ENCODE measurements at places on chromosomes 5 and 9.

DNA sequence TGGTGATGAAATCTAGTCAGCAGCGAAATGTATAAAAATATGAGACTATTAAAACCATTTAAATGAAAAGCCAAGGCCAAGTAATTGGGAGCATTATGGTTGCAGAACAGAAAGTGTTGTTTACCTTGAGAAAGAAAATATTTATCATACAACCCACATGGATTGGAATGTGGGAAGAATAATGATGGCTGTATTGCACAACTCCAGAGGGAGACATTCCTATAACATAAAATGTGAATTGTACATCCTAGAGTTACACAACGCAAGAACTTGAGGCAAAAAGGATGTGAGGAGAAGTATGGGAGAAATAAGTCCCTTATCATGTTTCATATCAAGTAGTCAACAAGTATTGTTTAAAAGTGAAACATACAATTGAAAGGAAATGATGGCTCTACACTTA, 1014.0 kb upstream of the SEMA6A start:
- no peak for DNase-seq

DNA sequence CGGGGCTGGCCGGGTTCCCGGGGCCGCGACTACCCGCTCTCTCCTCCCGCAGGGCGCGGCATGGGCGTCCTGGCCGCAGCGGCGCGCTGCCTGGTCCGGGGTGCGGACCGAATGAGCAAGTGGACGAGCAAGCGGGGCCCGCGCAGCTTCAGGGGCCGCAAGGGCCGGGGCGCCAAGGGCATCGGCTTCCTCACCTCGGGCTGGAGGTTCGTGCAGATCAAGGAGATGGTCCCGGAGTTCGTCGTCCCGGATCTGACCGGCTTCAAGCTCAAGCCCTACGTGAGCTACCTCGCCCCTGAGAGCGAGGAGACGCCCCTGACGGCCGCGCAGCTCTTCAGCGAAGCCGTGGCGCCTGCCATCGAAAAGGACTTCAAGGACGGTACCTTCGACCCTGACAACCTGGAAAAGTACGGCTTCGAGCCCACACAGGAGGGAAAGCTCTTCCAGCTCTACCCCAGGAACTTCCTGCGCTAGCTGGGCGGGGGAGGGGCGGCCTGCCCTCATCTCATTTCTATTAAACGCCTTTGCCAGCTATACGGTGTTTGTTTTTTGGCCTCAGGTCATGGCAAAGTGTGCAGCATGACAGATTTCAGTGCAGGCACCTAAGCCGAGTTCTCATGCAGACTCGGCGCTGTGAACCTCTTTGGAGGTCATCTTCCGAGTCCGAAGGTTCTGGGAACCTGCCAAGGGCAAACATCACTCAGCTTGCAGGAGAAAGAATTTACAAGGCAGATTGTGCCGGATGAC, 516 bp downstream of the MRPL41 start:
- DNase-seq, result peak; percentile 6

- no peak for DNase-seq
Measured at GRCh38 chr5:106167766-106168165, 1503.0 kb downstream of the EFNA5 start.

DNA sequence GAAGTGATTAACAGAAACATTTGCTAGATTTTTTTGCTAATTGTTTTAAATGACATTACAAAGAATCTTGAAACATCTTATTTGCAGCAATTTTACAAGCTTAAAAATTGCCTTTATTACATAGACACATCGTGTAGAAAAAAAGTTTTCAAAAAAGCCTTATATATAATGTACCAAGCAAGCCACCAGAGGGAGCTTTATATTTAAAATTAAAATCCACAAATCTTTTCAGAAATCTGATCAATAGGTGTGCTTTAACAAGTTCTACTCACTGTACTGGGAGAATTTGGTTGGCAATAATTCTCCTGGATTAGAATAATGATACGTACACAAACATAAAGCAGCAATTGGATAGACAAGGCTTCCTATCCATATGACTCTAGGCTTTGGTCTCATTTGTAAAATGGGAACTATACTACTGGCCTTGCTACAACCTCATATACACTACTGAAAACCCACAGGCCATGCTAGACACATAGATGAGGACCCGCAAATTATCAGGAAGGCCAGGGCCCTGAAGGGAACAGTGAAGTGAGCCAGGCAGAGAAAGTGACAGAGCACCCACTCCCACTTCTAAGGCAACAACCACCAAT, 4.8 kb downstream of the PSMB7 start:
- DNase-seq, result no peak

DNA sequence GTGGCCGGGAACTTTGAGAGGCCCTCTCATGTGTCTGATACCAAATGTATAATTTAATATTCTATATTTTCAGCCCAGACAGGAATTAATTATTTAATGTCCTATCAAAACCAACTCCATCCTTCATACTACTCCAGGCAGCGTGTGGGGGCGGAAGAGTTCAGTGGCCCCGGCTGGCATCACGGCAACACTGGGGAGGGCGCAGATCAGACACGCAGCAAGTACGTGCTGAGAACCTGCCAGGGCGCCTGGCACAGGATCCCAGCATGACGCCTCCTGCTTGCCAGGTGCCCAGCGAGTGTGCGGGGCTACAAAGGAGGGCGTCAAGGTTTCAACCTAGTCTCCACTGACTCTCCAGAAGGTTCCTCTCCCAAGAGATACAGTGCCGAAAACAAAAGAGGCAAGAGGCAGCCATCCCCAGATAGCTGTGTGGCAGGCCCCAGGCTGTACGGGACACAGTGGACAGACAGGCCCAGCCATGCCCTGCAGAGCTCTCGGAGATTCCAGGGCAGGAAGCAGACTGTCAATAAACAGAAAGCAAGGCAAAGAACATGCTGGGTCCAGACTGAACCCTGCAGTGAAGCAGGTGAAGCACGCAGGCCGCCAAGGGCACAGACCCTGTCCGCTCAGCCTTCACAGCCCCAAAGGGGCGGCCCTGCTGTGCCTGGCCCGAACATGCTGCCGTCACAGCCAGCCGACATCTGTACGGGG, 110.3 kb downstream of the VAV2 start:
- no peak for DNase-seq
